ENCODE measurements at places on chromosomes 1 and 21.
A peak's percentile ranks its signal among the peaks of the same experiment; 100 is the strongest.

DNA sequence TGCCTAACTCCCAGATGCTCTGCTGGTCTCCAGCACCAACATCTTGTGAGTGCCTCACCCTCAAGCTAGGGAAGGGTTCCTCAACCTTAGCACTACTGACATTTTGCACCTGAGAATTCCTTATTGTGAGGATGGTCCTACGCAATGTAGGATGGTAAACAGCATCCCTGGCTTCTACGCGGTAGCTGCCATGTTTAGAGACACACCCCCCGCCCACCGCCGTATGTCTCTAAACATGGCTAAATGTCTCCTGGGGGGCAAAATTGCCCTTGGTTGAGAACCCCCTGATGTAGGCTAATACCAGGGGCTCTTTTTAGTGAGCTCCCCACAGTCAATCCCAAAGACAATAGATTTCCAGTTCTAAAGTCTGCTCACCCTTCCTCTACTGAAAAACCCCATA is 2.5 kb upstream of the MAP7D1 start:
- DNase-seq = no peak

DNA sequence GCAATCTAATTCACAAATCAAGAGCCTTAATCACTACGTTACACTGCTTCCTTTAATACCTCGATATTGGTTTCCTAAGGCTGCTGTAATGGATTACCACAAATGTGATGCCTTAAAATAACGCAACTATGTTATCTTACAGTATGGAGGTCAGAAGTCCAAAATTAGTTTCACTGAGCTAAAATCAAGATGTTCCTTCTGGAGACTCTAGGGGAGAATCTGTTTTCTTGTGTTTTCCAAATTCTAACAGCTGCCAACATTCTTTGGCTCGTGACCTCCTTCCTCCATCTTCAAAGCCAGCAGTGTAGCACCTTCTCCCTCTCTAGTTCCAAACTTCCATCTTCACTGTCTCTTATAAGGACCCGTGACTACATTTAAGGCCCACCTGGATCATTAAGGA is 335.0 kb upstream of the NFIA start:
- DNase-seq = no peak

DNA sequence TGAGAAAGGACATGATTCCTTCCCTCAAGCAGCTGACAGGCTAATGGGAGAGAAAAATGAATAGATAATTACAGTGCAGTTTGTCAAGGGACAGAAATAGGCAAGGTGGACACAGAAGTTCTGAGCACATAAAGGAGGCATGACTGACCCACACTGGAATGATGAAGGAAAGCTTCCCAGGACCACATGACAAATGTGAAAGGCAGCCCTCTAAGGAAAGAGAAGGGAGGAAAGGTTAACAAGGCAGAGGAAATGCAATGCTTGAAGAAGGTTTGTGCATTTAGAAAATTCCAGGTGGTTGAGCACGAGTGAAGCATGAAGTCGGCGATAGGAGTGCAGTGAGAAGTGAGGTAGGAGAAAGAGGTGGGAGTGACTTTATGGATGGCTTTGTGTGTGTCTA is 37.4 kb downstream of the LAMC2 start:
- DNase-seq = no peak

GRCh38 chr1:99728494-99729235 is 37.8 kb downstream of the FRRS1 start:
- no peak for DNase-seq

GRCh38 chr1:71015745-71016144 is 31.9 kb downstream of the PTGER3 start:
- no peak for DNase-seq

DNA sequence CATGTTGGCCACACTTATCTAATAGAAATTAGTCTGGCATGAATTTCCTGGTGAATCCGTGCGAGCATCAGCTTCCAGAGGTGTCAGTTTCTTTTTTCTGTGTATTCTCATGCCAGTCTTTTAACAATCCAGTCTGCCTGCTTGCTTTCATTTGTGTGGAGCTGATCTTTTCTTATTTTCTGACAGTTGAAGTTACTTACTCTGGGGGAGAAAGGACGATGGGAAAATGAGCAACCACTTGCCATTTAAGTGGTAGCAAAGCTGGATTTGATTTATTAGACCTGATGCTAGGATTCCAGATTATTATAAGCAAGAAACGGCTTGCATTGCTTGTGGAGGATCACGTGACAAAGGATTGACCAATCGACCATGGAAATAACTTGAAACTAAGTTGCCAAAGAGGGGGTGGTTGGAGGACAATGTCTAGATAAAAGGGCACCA is 24.3 kb upstream of the APP start:
- no peak for DNase-seq

- DNase-seq = no peak
These were observed 366.2 kb upstream of the ADAMTS5 start for GRCh38 chr21:27333096-27333495.

- no peak for DNase-seq
These were observed 778 bp upstream of the MIXL1 start for GRCh38 chr1:226222686-226223085.

GRCh38 chr1:115409094-115410015 is 71.3 kb upstream of the NGF start:
- no peak for DNase-seq

- no peak for DNase-seq
These were observed 4.1 kb upstream of the AVPR1B start for GRCh38 chr1:206121269-206121668.

- peak; percentile 54 for DNase-seq
These were observed at the start of gene SLC30A10 for GRCh38 chr1:219927956-219928790. Gene SLC30A10 (minus strand): TSS chr1:219928557. CDS start chr1:219928440, 117 bp downstream.

- no peak for DNase-seq
These were observed 10.9 kb downstream of the CFAP107 start for GRCh38 chr1:12756768-12757413.

GRCh38 chr1:223487887-223488259 is 94.7 kb downstream of the CCDC185 start:
- peak; percentile 62 for DNase-seq

DNA sequence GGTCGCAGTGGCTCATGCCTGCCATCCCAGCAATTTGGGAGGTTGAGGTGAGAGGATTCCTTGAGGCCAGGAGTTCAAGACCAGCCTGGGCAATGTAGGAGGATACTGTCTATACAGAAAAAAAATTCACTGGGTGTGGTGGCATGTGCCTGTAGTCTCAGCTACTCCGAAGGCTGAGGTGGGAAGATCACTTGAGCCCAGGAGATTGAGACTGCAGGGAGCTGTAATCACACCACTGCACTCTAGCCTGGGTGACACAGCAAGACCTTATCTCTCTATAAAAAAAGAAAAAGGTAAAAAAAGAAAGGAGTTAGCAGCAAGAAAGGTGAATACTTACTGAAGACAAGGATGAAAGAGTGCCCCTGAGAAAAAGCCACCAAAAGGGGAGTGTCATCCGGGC is 23.7 kb upstream of the BCL10 start:
- no peak for DNase-seq

DNA sequence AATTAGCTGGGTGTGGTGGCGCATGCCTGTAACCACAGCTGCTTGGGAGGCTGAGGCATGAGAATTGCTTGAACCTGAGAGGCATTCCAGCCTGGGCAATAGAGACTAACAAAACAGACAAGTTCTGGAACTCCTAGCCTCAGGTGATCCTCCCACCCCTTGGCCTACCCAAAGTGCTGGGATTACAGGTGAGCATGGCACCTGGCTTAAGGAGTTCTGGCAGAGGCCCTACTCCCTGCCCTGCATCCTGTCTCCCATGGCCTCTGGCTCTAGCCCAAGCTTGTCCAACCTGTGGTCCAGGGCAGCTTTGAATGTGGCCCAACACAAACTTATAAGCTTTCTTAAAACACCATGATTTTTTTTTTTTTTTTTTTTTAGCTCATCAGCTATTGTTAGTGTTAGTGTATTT is 20.4 kb downstream of the TOMM20 start:
- no peak for DNase-seq

DNA sequence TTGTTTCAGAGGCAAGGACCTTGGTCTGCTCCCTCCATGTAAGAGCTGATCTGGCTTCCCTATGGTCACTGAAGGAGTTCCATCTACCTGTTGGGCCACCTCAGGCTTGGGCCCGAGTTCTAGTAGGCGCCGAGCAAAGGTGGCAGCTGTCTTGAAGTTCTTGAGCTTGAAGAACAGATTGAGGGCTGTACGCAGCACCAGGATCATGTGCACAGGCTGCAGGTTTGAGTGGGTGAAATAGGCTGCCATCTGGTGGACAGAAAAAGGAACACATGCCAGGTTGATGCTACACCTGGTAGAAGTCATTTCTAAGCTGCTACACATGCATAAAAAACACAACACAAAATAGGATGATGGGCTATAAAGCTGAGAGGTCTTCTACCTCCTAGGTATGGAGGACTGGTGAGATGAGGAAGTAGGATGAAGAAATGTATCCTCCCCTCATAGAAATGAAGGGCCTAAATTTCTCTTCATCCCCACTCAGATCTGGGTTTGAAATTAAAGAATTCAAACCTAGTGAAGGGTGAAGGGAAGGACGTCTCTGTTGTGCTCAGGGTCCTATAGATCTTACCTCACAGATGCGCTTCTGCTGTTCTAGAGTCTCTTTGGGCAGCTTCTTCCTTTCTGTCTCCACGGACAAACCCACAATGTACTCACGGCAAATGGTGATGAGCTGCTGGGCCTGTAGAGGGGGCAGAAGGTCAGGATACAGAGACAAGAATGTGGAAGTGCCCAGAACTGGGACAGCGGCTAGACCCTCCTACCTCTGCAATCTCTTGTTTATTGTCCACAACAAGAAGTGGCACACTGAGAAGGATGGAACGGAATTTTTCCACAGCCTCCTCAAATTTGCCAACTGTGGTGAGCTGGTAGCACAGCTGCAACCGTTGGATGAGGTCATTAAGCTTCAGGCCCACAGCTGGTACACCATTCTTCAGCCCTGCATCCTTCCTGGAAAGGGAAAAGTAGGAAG is 6.6 kb upstream of the PEX19 start:
- DNase-seq = peak; percentile 51

- no peak for DNase-seq
These were observed 92.8 kb downstream of the INTS7 start for GRCh38 chr1:211942583-211942982.

DNA sequence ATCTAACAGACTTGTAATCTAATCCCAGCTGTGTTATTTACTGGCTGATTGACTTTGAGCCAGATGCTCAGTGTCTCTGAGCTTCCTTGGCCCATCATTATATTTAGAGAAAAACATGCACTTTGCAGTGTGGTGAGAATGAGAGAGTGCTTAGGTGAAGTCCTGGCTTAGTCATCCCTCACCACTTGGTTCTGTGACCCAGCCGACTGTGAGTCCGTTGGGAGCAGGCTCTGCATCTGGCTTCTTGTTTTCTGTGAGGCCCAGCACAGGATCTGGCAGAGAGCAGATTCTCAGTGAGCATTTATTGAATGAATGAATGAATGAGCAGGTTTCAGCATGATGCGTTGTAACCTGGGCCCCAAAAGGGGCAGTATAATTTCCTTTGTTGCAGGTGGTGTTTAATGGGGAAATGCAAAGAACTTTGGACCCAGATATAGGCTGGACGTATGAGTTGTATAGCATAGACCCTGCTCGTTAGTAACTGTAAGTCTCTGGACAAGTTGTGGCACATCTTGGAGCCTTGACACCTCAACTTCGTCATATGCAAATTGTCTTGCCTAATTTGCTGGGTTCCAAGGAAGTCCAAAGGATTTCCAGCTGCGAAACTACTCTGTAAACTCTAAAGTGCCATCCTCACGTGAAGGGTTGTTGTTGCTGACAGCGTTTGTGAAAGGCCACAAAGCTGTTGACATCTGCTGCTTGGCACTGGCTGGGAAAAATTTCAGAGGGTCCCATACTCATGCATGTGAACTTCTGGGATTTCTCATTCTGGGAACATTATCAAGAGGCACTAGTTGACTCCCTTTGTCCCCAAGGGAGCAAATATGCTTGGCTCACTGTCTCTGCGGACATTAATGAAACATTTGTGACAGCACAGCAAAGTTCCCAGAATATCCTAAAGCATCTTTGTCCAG is 138.8 kb upstream of the USP24 start:
- DNase-seq = no peak

DNA sequence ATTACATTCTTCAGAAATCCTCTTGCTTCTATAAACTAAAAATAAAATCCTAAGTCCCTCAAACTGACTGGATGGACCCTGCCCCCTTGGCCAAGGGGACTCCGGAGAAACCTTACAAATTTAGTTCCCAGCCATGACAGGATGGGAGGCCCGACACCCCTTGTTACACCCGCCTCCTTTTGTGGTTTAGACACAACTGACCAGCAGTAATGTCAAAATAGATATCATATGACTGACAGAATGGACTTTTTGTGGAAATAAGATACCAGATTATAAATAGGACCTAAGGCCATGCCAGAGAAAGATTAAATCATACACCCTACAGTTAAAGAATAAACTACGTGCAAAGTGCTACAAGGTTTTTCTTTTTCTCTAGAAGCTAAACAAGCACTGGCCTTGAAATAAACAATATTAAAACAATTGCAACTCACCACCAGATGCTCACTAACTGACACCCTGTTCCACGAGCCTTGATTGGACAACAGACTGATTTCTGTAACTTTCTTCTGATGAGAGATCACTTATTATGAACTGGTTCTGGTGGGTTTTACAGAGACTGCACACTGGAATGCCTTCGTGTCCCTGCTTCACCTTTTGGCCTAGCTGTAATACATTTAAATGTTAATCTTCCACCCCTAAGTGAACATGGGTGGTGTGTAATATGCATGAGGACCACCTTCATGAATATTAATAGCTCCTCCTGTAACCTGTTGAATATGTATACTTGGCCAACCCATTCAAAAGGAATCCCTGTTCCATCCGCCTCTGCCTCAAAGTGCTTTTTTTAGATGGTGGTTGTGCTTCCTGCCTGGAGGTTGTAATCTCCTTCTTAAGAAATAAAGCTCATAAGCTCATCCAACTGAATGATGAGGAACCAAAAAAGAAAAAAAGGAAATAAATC is 99.6 kb downstream of the ODF2L start:
- DNase-seq = no peak

GRCh38 chr1:2256435-2257244 is 28.5 kb downstream of the SKI start:
- no peak for DNase-seq

All from NCI-H345 (cell line).